NCI-H2029 (cell line): ENCODE measurements at places on chromosomes 13 and 19.

DNA sequence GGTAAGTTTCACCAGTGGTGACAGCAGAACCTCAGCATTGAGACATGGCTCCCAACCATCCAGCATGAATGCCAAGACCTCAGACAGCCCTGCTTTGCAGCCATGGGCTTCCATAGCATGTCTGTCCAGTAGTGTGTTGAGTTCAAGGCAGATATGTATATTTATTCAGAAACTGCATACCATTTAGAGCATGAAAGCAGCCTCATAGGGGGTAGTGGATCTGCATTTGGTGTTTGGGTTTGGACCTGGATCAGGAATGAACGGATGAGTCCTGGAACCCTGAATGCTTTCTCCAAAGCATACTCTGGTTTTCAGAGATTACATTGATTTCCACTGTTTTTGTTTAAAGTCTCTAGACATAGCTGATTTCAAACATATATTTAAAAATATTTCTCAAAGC lies 114.3 kb downstream of the ESD start:
- DNase-seq, result no peak

DNA sequence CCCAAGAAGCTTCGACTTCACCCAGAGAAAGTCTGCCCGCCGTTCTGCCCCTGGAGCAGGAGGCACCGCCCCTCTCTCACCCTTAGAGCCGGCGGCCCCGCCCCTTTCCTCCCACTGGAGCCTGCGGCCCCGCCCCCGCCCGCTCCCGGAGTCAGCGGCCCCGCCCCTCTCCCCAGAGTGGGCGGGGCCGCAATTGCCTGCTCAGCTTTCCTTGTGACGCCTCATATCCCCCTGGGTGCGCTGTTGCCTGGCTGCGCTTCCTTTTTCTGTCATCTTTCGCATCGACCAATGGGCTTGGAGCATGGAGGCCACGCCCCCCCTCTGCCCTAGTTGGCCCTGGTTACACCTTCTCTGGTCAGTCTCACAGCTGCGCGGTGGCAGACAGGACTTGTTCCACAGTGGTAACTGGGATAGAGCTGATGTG lies 38.2 kb upstream of the ZNF492 start:
- DNase-seq, result no peak

GRCh38 chr13:93080587-93080986 lies 146.0 kb upstream of the GPC6 start:
- peak; percentile 76 for DNase-seq

GRCh38 chr13:37602733-37603381 lies 4.3 kb upstream of the POSTN start:
- DNase-seq, result no peak

DNA sequence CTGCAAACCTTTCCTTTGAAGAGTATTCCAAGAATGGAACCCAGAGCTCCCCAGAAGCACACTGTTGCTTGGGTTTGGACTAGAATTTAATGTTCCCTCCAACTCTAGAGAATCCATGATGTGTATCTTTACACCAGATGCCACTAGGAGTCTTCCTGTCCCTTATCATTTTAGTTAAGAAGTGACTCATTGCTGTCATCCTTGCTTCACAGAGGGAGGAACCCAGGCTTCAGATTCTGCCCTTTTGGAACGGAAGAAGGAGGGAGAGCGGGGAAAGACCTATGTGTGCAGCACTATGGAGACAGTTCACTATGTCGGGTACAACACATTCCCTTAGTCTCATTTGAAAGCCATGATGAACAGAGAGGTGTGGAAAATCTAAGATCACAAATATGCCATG lies 2.1 kb upstream of the ATP12A start:
- DNase-seq, result no peak

GRCh38 chr19:1163934-1164683 lies 10.0 kb downstream of the SBNO2 start:
- no peak for DNase-seq

GRCh38 chr13:60689076-60689475 lies 292.1 kb downstream of the TDRD3 start:
- no peak for DNase-seq

DNA sequence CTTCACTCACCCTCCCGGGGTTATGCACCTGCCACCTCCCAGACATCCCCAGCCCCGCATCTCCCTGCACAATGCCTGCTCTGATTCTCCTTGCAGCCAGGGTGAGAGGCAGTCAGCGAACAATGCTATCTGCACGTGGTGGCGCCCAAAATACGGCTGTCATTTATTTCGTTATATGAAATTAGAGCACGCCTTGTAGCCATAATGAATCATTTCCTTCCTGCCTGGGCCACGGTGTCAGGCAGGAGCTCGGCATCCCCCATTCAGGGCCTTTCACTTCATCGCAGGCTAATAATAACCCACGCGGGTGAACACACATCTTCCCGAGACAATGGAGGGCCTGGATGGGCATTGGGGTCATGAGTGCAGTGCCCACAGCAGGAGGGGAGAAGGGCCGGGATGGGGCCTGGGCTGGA lies 143.8 kb upstream of the ZNF507 start:
- DNase-seq, result no peak

- DNase-seq, result no peak
Observed at GRCh38 chr13:85541476-85541875, 257.7 kb downstream of the SLITRK6 start.

- no peak for DNase-seq
Observed at GRCh38 chr13:97564956-97565355, 131.0 kb downstream of the RAP2A start.

DNA sequence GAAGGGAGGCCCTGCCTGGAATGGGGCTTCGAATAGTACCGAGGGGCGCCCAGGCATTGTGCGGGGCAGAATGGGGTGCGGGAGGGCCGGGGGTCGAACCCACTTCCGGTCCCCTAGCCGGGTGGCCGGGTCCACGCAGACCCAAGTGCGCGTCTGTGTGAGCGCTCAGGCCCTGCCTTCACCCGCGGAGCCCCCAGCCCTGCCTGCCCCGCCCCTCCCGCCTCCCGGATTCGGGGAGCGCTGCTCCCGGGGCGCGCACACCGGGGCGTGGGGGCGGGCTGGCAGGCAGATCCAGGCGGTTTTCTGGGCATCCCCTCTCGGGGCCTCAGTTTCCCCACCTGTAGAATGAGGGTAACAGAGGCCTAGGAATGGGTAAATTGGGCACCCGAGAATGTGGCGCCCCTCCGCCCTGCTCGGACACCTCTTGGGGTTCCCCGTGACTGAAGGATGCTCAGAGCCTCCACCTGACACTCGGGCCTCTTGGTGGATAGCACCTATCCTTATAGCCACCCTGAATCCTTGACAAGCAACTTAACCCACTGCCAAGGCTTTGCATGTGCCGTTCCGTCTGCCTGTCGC lies 682 bp downstream of the PIK3R2 start:
- peak; percentile 23 for DNase-seq

GRCh38 chr19:1606138-1606651 lies 933 bp upstream of the UQCR11 start:
- DNase-seq, result no peak

GRCh38 chr19:55688422-55689218 lies 13.6 kb downstream of the EPN1 start:
- no peak for DNase-seq

DNA sequence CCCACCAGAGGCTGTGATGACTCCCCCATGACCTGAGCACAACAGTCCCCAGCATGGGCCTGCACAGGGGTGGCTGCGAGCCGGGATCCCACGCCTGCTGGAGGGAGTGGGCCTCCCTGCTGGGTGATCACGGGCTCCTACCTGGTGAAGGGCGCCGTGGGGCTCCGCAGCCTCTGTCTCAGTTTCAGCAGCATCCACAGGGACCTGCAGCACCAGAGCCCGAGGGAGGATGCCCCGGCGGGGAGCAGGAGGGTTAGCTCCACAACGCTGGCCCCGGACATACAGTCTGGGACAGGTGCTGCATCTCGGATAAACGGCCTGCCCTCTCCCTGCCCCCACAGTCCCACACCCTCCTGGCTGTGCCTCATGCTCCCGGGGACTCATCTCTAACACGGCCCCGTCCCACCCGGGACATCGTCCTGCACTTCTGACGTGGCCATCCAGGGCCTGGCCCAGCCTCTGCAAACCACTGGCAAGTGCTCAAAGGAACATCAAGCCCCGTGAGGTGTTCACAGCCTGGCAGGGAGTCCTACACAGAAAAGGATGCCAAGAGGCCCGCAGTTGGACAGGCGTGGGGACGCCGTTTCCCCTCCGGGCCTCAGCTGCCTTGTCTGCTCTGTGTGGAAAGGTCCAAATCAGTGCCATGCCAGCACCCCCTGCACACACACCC lies 10.5 kb downstream of the PEX11G start:
- DNase-seq, result no peak

DNA sequence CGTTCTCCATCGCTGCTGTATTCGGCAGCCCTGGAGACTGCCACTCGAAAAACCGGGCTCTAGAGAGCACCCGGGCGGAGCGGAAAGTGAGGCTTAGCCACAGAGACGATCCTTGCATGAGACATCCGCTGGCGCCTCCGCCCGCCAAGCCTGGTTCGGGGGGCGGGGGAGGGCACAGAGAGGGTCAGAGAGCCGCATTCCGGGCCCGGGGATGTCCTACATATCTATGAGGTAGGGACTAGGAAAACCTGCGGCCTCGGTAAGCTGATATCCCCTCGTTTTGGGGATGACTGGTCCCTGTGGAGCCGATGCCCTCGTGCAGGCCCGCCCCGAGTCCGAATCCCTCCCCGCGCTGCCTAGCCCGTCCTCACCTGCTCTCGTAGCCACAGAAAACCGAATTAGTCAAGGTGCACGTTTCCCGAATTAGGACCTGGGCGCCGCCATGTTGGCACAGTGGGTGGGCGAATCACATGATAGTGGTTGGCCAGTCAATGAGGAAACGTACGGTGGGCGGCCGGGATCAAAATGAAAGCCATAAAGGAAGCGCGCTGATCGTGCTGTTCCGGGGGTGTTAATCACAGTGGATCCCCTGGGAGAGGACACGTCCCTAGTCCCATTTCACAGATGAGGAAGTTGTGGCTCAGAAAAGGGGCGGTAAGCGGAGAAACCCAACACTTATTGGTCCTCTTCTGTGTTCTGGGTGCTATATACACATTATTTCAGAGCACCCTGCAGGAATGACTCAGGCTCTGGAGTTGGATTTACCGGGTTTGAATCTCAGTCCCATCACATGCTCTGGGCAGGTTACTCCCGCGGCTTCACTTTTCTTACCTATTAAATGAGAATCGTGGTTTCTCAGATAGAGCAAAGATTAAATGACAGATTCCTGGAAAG lies at the start of gene TRMT1:
Gene TRMT1 (minus strand): TSS at position 459 of the 894 bp plus-strand sequence. CDS start 341 bp downstream, at position 118.
- DNase-seq, result peak; percentile 90
